HAP-1 (cell line): ENCODE measurements at places on chromosomes 11 and 22.
A peak's percentile ranks its signal among the peaks of the same experiment; 100 is the strongest.

GRCh38 chr22:37334461-37334858 is 52.2 kb downstream of the CYTH4 start:
- DNase-seq, result no peak

GRCh38 chr11:96197801-96198701 is 144.9 kb downstream of the MAML2 start:
- DNase-seq, result peak; percentile 58

DNA sequence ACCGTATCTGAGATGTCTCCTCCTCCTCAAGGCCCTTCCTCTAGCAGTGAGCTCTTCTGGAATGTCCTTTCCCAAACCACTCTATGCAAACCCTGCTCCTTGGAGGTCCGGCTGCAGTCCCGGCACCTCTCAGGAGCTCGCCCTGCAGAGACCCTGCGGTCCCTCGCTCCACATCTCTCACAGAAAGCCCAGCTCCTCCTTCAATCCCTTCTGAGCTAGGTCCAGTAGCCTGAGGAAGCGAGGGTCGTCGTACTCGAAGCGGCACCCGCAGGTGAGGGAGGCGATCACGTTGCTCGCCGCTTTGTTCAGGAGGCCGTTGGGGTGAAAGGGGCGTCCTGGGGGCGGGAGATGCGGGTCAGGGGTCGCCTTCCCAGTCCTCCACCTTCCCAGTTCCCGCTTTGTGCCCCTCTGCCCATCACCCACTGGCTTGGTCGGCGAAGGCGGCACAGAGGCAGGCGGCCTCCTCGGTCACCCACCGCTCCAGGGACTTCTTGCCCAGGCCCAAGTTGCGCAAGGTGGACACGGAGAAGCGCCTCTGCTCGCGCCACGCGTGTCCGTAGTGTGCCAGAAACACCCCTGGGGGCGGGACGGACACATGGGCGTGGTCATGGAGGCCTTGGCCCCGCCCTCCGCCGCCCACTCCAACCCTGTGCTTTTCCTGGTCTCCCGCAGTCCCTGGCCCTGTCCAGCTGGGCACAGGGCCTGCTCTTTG is 21.5 kb upstream of the CYP2D6 start:
- DNase-seq, result no peak

- DNase-seq, result no peak
These were observed 1.3 kb downstream of the GNG3 start for GRCh38 chr11:62708793-62709192.

- no peak for DNase-seq
These were observed 43.3 kb downstream of the USP35 start for GRCh38 chr11:78231962-78232501.

GRCh38 chr11:104792861-104793260 is 105.4 kb downstream of the CASP12 start:
- DNase-seq, result no peak

DNA sequence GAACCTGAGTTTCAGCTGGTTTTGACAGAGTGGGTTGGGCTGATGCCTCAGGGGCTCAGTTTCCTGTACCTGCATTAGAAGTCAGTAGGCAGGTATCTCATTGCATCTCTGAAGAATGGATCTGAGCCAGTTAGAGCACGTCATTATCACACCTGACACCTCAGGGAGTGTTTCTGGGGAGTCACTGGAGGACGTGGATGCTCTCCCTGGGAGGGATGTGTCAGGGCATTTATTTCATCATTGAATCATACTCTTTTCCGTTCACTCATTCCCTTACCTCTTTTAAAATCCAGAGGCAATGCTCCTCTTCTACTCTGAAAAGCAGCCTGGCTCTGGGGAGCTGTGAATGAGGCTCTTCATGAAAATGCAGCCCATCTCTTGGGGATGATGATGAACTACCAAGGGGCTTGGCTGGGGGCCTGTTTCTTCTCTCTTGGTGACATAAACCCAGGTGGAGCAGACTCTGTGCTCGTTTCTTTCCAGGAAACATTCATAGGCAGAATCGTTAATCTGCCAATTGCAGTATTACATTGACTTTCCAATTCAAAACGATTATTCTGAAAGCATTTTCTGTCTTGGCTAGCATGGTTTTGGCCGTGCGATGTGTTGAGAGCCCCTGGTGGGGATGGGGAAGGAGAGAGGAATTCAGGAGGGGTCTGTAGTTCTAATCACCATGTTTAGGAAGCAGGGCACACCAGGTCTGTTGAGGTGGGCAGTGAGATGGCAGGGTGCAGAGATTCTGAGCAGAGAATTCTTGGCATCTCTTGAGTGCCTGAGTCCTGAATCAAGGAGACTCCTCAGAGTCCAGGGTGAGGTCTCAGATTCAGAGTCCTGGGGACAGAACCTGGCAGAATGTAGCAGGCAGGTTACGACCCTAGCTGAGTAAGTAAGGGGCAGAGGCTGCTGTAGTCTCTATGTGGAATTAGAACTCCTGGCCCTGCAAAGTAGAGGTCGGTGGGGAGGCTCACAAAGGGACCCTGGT is 12.6 kb downstream of the PARVA start:
- no peak for DNase-seq

- no peak for DNase-seq
These were observed 46.3 kb downstream of the RBX1 start for GRCh38 chr22:40997520-40997919.

- DNase-seq, result no peak
These were observed 51.7 kb downstream of the TECTA start for GRCh38 chr11:121152764-121153163.

DNA sequence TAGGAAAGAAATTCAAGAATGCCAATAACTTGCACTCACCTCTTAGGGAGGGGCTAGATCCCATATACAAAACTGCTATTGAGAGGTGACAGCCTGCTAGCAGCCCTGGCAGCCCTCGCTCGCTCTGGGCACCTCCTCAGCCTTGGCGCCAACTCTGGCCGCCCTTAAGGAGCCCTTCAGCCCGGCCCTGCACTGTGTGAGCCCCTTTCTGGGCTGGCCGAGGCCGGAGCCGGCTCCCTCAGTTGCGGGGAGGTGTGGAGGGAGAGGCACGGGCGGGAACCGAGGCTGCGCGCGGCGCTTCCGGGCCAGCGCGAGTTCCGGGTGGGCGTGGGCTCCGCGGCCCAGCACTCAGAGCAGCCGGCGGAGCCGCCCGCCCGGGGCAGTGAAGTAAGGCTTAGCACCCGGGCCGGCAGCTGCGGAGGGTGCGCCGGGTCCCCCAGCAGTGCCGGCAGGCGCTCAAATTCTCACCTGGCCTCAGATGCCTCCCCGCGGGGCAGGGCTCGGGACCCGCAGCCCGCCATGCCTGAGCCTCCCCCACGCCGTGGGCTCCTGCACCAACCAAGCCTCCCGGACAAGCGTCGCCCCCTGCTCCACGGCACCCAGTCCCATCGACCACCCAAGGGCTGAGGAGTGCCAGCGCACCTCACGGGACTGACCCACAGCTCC is 329.9 kb downstream of the FAM181B start:
- DNase-seq, result no peak

GRCh38 chr11:85088286-85088685 is 538.9 kb downstream of the DLG2 start:
- no peak for DNase-seq
